T-cell (primary cell): ENCODE measurements at places on chromosomes 2 and 18.

DNA sequence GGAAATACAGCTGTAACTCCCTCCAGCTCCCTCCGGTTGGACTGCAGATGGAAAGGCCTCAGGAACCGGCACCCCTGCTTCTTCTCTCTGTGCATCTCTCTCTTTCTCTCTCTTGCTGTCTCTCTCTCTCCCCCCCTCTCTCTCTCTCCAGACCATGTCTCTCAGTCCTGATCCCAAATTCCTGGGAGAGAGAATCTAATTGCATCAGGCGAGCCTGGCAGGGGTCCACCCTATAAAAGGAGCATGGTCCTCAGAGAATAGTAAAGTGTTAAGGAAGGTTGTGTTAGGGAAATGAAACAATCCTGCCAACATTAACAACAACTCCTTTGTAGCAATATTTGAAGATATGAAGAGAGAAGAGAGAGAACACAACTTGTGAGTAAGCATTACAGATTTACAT, 36.7 kb downstream of the VIT start:
- no peak for DNase-seq
- no peak overlapping the region for H3K27ac ChIP-seq
- no peaks in the 10 kb centered on the region for H3K36me3 ChIP-seq
- no peak overlapping the region for H3K4me3 ChIP-seq

GRCh38 chr2:48448274-48449061, 81.5 kb upstream of the STON1 start:
- no peak for DNase-seq
- H3K4me3 ChIP-seq, result no peak overlapping the region
- no peaks in the 10 kb centered on the region for H3K27me3 ChIP-seq
- peaks cover 22% of the 10 kb centered on the region for H3K4me1 ChIP-seq
- peaks cover 16% of the 10 kb centered on the region for H3K36me3 ChIP-seq

- H3K4me3 ChIP-seq, result no peak overlapping the region
- no peaks in the 10 kb centered on the region for H3K27me3 ChIP-seq
- no peaks in the 10 kb centered on the region for H3K4me1 ChIP-seq
- no peak overlapping the region for H3K27ac ChIP-seq
- no peak for DNase-seq
Observed at GRCh38 chr2:187959821-187960220, 331.9 kb upstream of the GULP1 start.

DNA sequence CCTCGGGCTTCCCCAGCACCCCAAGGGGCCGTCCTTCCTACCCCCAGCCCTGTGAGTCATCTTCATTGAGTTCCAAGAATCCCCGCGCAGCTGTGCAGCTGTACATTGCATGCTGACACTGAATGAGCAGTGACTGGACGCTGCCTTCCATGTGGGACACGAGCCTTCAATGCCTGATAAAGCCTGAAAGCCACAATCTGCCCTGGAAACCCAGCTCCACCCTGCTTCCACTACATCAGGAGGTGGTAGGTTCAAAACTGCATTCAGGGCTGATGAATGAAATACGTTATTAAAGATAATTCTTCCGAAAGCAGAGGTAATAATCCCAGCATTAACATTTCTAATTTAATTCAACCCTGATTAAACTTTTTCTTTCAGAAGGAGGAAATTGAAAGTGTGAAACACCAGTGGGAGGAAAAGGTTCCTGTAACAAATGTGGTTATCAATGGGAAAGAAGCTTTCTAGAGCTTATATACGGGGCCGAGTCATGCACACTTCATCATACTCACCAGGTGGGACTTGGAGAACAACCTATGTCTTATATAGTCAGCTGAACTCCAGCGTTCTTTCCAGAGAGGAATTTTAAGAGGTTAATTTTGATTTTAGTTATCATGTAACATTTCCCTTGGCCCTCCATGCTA, 360.1 kb downstream of the LPIN1 start:
- no peak for DNase-seq
- H3K27ac ChIP-seq, result no peak overlapping the region
- H3K4me1 ChIP-seq, result peaks cover 29% of the 10 kb centered on the region
- no peaks in the 10 kb centered on the region for H3K36me3 ChIP-seq

- no peak overlapping the region for H3K4me3 ChIP-seq
- no peak for DNase-seq
- no peaks in the 10 kb centered on the region for H3K4me1 ChIP-seq
- H3K27me3 ChIP-seq, result peaks cover 27% of the 10 kb centered on the region
- no peak overlapping the region for H3K27ac ChIP-seq
Observed at GRCh38 chr2:70926042-70926441, 9.7 kb upstream of the ATP6V1B1 start.

GRCh38 chr2:239917125-239917956, 107.8 kb downstream of the NDUFA10 start:
- no peak for DNase-seq
- no peaks in the 10 kb centered on the region for H3K36me3 ChIP-seq
- H3K27me3 ChIP-seq, result peaks cover 33% of the 10 kb centered on the region
- H3K4me1 ChIP-seq, result no peaks in the 10 kb centered on the region
- no peak overlapping the region for H3K27ac ChIP-seq

- peaks cover 28% of the 10 kb centered on the region for H3K4me1 ChIP-seq
- no peaks in the 10 kb centered on the region for H3K27me3 ChIP-seq
- no peak overlapping the region for H3K27ac ChIP-seq
- no peak overlapping the region for H3K4me3 ChIP-seq
- no peak for DNase-seq
Observed at GRCh38 chr2:121697108-121697631, 39.5 kb downstream of the NIFK start.

- no peaks in the 10 kb centered on the region for H3K27me3 ChIP-seq
- DNase-seq, result no peak
- H3K27ac ChIP-seq, result no peak overlapping the region
- H3K4me1 ChIP-seq, result no peaks in the 10 kb centered on the region
- no peak overlapping the region for H3K4me3 ChIP-seq
Observed at GRCh38 chr2:127177617-127178263, 42.4 kb downstream of the CYP27C1 start.

GRCh38 chr2:238031751-238032150, 29.1 kb upstream of the SCLY start:
- H3K4me1 ChIP-seq, result no peaks in the 10 kb centered on the region
- H3K27me3 ChIP-seq, result no peaks in the 10 kb centered on the region

- H3K27me3 ChIP-seq, result peaks cover 34% of the 10 kb centered on the region
- no peak overlapping the region for H3K4me3 ChIP-seq
- H3K27ac ChIP-seq, result no peak overlapping the region
- H3K4me1 ChIP-seq, result peaks cover 10% of the 10 kb centered on the region
- H3K36me3 ChIP-seq, result no peaks in the 10 kb centered on the region
Observed at GRCh38 chr2:129927696-129928095, 51.8 kb upstream of the RAB6C start.

GRCh38 chr2:209687323-209687969, 84.2 kb upstream of the UNC80 start:
- no peaks in the 10 kb centered on the region for H3K4me1 ChIP-seq
- no peaks in the 10 kb centered on the region for H3K27me3 ChIP-seq
- H3K4me3 ChIP-seq, result no peak overlapping the region
- DNase-seq, result no peak
- H3K27ac ChIP-seq, result no peak overlapping the region

GRCh38 chr2:112728029-112728362, 7.2 kb downstream of the NT5DC4 start:
- H3K4me1 ChIP-seq, result peaks cover 9% of the 10 kb centered on the region
- H3K36me3 ChIP-seq, result no peaks in the 10 kb centered on the region
- peaks cover 31% of the 10 kb centered on the region for H3K27me3 ChIP-seq
- H3K4me3 ChIP-seq, result no peak overlapping the region

GRCh38 chr18:65215865-65216466, 534.8 kb upstream of the CDH7 start:
- H3K36me3 ChIP-seq, result no peaks in the 10 kb centered on the region
- DNase-seq, result no peak
- H3K27ac ChIP-seq, result no peak overlapping the region
- no peak overlapping the region for H3K4me3 ChIP-seq
- no peaks in the 10 kb centered on the region for H3K27me3 ChIP-seq
- H3K4me1 ChIP-seq, result no peaks in the 10 kb centered on the region

- H3K27me3 ChIP-seq, result no peaks in the 10 kb centered on the region
- peaks cover 12% of the 10 kb centered on the region for H3K36me3 ChIP-seq
- H3K4me1 ChIP-seq, result peaks cover 5% of the 10 kb centered on the region
Observed at GRCh38 chr2:68216454-68217310, 35.6 kb downstream of the PPP3R1 start.

GRCh38 chr2:234649951-234650350, 153.1 kb upstream of the ARL4C start:
- no peaks in the 10 kb centered on the region for H3K36me3 ChIP-seq
- no peak overlapping the region for H3K27ac ChIP-seq
- DNase-seq, result no peak
- no peak overlapping the region for H3K4me3 ChIP-seq
- H3K27me3 ChIP-seq, result no peaks in the 10 kb centered on the region
- H3K4me1 ChIP-seq, result no peaks in the 10 kb centered on the region

DNA sequence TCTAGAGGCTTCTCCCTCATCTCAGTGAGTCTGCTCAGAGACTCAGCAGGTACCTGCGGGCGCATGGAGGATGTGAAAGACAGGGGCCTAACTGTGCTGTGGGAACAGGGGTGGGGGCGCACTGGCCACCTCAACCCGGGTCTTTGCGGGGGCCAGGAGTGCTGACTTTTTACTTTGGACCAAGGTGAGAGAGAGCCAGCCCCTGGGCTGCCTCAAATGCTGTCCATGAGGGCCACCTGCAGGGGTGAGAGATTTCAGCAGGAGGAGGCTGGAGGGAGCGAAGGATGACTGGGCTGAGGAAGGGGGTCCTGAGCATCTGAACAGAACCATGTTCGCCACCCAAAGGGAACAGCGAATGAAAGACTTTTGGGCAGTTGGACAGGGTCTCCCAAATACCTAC, 129.4 kb downstream of the TNS1 start:
- H3K4me1 ChIP-seq, result no peaks in the 10 kb centered on the region
- DNase-seq, result no peak
- no peaks in the 10 kb centered on the region for H3K36me3 ChIP-seq

GRCh38 chr2:1632510-1632909, 111.8 kb downstream of the PXDN start:
- no peak overlapping the region for H3K27ac ChIP-seq
- no peak for DNase-seq
- no peaks in the 10 kb centered on the region for H3K4me1 ChIP-seq
- H3K36me3 ChIP-seq, result no peaks in the 10 kb centered on the region
- no peak overlapping the region for H3K4me3 ChIP-seq

GRCh38 chr2:108217211-108217610, 22.6 kb upstream of the SULT1C3 start:
- H3K36me3 ChIP-seq, result no peaks in the 10 kb centered on the region
- DNase-seq, result no peak
- H3K27ac ChIP-seq, result no peak overlapping the region
- H3K4me3 ChIP-seq, result no peak overlapping the region
- H3K27me3 ChIP-seq, result no peaks in the 10 kb centered on the region
- no peaks in the 10 kb centered on the region for H3K4me1 ChIP-seq

- H3K27ac ChIP-seq, result no peak overlapping the region
- H3K27me3 ChIP-seq, result peaks cover 6% of the 10 kb centered on the region
- no peaks in the 10 kb centered on the region for H3K36me3 ChIP-seq
- peaks cover 50% of the 10 kb centered on the region for H3K4me1 ChIP-seq
- H3K4me3 ChIP-seq, result peak overlapping the region; percentile 58
Observed at GRCh38 chr2:111116843-111117597, 3.7 kb upstream of the BCL2L11 start.

- H3K4me1 ChIP-seq, result no peaks in the 10 kb centered on the region
- no peaks in the 10 kb centered on the region for H3K36me3 ChIP-seq
- no peak for DNase-seq
- H3K4me3 ChIP-seq, result no peak within 1 kb of the TSS
- H3K27ac ChIP-seq, result no peak within 1 kb of the TSS
Observed at GRCh38 chr2:3594493-3595281, at the start of gene COLEC11. TSS of gene COLEC11 (plus strand) at chr2:3595112. CDS start at chr2:3604341, 9,229 bp downstream.

DNA sequence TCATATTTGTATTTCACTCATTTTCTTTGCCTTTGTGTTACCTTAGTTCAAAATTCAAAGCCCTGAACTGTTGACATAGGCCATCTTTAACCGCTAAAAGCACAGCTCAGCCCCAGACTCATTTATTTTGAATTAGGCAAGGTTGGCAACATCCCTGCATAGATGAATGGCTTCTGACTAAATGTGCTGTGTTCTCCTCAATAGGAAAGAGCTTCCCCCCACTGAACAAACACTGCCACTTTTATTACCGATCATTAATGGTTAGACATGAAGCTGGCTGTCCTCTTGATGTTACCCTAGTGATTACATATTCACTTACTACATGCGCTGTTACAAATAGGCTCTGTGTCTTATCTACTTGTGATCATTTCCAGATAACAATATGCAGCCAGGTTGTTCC, 170.7 kb downstream of the ADCYAP1 start:
- H3K36me3 ChIP-seq, result no peaks in the 10 kb centered on the region
- H3K27me3 ChIP-seq, result no peaks in the 10 kb centered on the region
- H3K27ac ChIP-seq, result no peak overlapping the region
- DNase-seq, result no peak
- H3K4me1 ChIP-seq, result no peaks in the 10 kb centered on the region

GRCh38 chr18:59143441-59143840, 3.8 kb downstream of the SEC11C start:
- peaks cover 21% of the 10 kb centered on the region for H3K4me1 ChIP-seq
- H3K27me3 ChIP-seq, result no peaks in the 10 kb centered on the region
- H3K4me3 ChIP-seq, result no peak overlapping the region
- peaks cover 3% of the 10 kb centered on the region for H3K36me3 ChIP-seq
- no peak overlapping the region for H3K27ac ChIP-seq
- no peak for DNase-seq

DNA sequence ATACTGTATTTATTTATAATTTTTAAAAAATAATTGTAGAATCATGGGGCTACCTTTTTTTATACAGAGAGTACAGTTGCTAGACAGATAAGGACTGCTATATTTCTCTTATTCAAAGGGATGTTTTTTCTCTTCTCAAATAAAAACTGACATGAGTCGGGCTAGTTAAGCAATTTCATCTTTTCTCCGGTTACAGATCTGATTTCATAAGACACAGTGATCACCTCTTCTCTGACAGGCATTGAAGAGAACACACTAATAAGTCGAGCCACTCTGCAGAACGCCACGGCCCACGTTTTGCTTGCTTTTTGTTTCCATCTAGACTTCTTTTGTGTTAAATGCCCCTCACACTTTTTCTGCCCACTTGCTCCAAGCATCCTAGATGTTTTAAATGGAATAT, 85.4 kb downstream of the HNRNPLL start:
- DNase-seq, result no peak
- H3K4me1 ChIP-seq, result no peaks in the 10 kb centered on the region
- H3K27me3 ChIP-seq, result peaks cover 5% of the 10 kb centered on the region
- no peak overlapping the region for H3K4me3 ChIP-seq

GRCh38 chr18:8706791-8707555, 1.6 kb downstream of the MTCL1 start:
- DNase-seq, result no peak
- peaks cover 5% of the 10 kb centered on the region for H3K27me3 ChIP-seq
- H3K27ac ChIP-seq, result no peak overlapping the region
- no peak overlapping the region for H3K4me3 ChIP-seq

DNA sequence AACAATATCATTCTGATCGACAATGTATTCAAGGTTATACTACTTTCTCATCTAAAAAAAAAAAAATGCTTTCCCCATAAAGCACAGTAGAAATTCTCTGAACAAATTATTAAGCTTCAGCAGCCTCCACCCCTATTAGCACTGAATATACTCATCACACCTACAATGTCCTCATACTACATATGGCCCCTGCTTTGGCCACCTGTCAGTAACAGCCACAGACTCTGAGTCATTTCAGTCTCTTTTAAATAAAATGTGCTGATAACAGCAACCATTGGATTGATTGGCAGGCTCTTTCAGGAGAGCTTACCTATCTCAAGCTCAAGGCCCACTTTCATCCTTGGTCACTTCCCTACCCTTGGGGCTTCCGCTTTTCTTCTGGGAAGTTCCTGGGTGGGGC, 236.7 kb downstream of the TMX3 start:
- H3K36me3 ChIP-seq, result no peaks in the 10 kb centered on the region
- no peak overlapping the region for H3K27ac ChIP-seq
- H3K27me3 ChIP-seq, result no peaks in the 10 kb centered on the region
- H3K4me1 ChIP-seq, result no peaks in the 10 kb centered on the region

GRCh38 chr18:59145055-59145454, 5.4 kb downstream of the SEC11C start:
- no peak overlapping the region for H3K27ac ChIP-seq
- H3K4me1 ChIP-seq, result peaks cover 16% of the 10 kb centered on the region
- H3K27me3 ChIP-seq, result no peaks in the 10 kb centered on the region
